ENCODE measurements at places on chromosomes 5 and 9.

DNA sequence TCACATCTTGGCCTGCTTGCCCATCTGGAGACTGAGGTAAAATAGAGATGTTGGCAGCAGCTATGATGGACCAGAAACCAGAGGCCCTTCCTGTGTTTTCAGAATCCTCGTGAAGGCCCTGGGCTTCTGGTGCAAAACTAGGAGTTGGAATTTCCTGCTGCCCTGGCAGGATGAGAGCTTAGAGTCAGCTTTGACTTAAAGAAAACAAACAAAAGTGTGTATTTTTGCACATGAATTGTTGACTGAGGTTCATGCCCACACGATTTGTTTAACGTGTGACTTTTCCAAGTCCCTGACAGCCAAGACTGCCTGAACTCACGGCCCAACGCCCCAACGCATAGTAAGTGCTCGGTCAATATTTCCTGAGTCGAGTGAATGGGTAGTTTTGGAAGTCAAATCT, 303.1 kb downstream of the MLLT3 start:
- DNase-seq: no peak

GRCh38 chr5:67806654-67807438, 408.7 kb upstream of the PIK3R1 start:
- DNase-seq: no peak

DNA sequence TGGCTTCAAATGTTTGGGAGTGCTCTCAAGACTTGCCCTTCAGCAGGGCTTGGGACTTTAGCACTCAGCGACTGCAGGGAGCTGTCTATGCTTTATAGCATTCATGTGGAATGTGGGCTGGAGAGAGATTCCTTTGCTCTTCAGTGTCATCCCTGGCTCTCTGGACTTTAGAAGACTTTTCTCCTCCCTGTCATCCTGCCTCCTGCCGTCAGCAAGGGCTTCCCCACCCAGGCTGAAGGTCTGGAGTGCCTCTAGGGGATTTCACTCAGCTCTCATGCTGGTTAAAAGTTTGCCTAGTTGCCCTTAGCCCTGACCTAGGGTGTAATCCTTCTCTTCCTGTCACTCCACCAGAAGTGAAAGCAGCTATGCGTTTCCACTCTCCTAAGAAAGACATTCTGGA, 210.9 kb downstream of the FRMD3 start:
- DNase-seq: no peak

GRCh38 chr5:132008163-132008473, 3.3 kb downstream of the ACSL6 start:
- DNase-seq: no peak

GRCh38 chr5:148376198-148376597, 7.6 kb upstream of the FBXO38 start:
- DNase-seq: no peak

- DNase-seq: no peak
Observed at GRCh38 chr5:44862808-44863207, 54.1 kb downstream of the MRPS30 start.

DNA sequence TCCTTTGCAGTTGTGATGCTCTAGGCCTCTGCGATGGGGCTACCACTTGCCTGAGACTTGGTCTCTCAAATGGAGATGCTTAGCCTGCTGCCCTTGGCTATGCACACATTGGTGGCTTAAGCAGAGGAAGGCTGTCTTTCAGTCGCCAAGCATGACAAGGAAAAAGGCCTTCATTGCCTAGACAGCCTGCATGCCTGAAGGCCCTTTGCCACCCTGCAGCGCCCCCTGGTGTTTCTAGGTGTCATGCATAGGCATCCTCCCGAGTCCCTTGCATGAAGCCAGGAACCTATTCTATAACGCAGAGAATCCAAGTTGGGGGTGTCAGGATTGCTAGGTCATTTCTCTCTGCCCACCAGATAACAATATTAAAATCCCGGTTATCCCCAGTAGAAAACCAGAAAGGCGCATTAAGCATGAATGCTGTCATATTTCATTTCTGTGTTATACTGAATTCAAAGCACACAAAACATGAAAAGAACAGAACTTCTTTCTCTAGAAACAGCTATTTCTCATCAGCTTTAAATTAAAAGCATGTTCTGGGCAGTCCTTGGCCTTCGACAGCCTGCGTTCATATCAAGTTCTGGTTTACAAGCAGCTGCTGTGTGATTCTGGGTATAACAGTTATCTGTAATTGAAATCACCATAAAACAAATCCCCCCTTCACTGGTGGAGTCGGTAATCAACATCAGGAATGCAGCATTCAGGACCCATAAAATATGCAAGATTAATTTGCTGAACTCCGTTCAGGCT, 59.7 kb upstream of the TRPC7 start:
- no peak for DNase-seq

Data from cardiac septum (tissue), 1 donor.